LoVo (cell line): ENCODE measurements at places on chromosomes 7 and 10.

- DNase-seq, result no peak
Observed at GRCh38 chr7:140260352-140261104, 83.7 kb upstream of the KDM7A start.

- DNase-seq, result no peak
Observed at GRCh38 chr7:129373651-129374428, 60.4 kb upstream of the STRIP2 start.

- no peak for DNase-seq
Observed at GRCh38 chr10:80324086-80324485, 32.5 kb downstream of the DYDC1 start.

- DNase-seq, result no peak
Observed at GRCh38 chr10:30088178-30088577, 28.8 kb upstream of the JCAD start.

GRCh38 chr7:95971716-95972115 lies 199.4 kb downstream of the DYNC1I1 start:
- DNase-seq, result no peak

GRCh38 chr10:78381107-78381506 lies 347.4 kb downstream of the RPS24 start:
- DNase-seq, result no peak

DNA sequence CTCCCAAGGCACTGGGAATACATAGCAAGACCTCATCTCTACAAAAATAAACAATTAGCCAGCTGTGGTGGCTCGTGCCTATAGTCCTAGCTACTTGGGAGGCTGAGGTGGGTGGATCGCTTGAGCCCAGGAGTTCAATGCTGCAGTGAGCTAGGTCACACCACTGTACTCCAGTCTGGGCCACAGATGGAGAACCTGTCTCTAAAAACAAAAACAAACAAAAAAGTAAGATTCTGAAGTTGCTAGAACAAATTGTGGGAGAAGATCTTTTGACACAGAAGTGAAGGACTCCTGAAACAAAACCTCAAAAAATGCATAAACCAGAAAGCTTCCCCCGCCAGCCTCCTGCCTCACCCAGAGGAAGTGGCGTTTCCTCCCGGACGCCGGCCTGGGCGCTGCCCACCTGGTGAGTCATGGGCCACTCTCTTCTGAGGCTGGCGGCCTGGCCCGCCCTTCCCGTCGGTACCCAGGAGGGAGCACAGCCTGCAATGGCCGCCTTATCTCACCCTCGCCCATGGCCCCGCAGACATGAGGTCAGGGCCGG lies 25.4 kb upstream of the ELN start:
- peak; percentile 86 for DNase-seq

DNA sequence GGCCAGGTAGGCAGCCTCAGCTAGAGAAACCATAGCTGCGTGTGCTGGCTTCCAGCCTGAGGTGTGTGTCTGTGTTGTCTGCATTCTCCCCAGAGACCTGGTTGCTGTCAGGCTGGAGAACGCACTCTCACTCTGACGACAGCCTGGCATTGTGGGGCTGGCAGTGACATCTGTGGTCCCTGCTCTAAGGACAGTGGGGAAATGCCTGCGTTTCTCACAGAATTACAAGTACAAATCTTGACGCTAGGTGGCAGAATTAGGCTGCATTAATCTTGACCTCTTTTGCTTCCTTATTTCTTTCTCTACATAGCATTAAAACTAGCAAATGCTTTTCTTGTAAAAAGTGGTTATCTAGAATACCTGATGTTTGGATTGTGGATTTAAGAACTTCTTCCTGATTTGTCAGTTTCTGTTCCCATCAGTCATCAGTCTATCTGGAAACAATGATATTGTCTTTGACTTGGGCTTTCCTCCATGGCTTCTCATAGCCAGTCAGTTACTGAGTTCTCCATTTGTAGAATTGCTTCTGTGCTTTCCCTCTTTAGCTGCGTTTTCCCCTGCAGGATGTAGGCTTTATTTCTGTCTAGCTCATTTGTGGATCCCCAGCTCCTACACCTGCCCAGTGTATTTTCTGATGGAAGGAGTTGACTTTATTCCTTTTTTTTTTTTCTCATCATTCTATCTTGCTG lies 86.0 kb downstream of the FANK1 start:
- peak; percentile 58 for DNase-seq

DNA sequence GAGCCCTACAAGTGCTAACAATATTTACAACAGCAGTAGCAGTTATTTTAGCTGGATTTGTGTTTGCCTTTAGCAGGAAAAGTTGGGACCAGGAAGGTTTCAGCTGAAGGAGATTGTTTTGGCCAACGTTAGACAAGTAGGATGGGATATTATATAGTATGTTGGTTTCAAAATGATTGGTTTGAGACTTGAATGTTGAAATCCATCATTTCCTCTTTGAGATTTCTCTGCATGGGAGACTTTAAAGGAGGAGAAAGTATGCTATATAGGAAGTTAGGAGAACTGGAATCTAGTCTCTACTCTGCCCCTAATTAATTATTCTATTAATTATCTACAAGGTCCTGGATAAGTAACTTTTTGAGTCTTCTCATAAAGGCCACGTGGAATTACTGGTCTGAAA lies 263.8 kb downstream of the PTEN start:
- DNase-seq, result no peak

GRCh38 chr7:85274454-85274853 lies 87.6 kb upstream of the SEMA3D start:
- DNase-seq, result no peak

- DNase-seq, result no peak
Observed at GRCh38 chr10:75342397-75342796, 59.2 kb downstream of the ZNF503 start.

- DNase-seq, result no peak
Observed at GRCh38 chr7:70867513-70867912, 264.4 kb upstream of the GALNT17 start.

- DNase-seq, result no peak
Observed at GRCh38 chr10:111187096-111187495, 110.3 kb downstream of the ADRA2A start.

DNA sequence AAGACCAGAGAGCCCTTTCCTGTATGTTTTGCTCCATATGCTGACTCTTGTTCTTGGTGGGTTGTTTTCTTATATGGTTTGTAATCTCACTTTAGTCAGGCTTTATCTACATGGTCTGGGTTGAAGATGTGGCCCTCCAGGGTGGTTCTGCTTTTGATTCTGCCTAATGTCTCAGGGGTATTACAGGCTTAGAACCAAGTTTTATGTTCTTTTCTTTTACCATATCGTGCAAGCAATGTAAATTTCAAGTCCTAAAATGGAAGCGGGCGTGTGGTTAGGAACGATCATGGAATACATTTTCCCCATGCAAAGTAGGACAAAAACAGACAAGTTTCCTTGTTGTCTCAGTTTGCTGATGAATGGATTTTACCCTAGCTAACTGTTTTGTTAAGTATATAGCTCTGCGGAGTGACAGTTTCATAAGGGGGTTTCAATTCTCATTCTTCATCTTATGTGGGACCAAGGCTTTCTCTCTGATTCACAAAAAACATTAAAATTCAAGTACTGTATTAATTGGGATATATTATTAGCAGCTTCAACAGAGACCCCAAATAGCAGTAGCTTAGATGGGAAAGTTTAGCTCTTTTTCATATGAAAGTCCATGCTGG lies 58.7 kb downstream of the MTURN start:
- no peak for DNase-seq

- no peak for DNase-seq
Observed at GRCh38 chr10:32882076-32882475, 76.0 kb downstream of the ITGB1 start.

DNA sequence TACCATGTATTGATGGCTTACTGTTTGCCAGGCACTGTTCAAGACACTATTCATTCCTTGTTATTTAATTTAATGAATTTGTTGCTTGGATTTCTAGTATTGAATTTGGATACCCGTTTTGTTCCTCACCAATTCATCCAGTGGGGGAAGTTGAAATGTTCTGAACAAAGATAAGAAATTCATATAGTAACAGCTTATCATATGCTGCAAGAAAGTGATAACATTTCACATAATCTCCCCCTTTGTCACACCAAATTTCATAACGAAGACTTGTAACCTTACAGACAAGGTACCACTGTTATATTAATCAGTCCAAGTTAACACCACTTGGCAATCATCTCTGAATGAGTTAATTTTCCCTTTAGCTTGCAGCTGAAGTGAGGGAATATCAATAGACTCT lies 42.1 kb downstream of the SCIN start:
- no peak for DNase-seq

DNA sequence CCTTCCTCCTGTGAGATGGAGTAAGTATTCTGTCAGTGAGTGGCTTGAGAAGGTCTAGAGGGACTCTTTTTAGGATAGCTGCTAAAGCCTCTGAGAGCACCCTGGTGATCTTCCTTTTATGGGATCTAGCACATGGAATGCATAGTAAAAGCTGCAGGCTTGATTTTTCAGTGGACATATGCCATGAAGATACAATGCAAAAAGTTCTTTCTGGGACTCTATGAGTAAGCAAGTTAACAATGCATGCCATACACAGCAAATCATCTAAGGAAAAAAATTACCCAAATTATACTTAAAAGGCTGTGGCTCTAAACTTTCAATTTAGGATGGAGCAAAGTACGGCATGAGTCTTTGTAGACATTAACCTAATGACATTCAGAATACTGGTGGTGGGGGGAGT lies 154.5 kb downstream of the SGMS1 start:
- no peak for DNase-seq

DNA sequence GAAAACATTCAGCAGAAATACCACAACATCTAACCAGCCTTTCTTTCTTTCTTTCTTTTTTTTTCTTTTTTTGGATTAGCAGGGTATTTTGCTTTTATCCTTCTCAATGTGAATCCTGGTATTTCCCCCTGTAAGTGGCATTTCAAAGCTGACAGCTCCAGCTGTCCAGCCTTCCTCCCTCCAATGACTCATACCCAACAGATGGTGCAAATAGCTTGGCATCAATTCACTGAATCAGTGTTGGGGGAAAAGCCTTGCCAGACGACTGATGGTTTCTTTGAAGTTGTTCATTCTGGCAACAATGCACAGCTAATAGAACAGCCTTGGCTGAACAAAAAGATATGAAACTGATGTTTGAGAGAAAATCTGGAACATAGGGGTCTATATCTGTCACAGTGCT lies 316.8 kb upstream of the STEAP1 start:
- DNase-seq, result no peak

DNA sequence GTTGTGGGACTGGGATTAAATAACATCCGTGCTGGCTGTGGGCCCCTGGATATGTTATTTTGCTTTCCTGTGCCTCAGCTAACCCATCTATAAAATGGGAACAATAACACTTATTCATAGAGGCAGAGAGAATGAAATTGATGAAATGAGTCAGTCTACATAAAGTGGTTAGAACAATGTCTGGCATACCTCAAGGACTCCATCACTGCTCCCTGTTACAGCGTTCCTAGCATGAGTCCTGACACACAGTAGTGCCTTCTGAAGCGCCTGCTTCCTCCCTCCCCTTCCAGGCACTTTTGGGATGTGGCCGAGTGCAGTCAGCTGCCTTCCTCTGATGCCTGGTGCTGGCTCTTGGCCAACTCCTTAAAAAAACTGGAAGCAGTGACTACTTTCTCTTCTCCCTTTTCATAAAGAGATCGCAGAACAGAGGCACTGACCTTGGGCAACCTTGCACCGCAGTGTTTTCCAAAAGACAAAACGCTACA lies 108.4 kb upstream of the ZMIZ1 start:
- DNase-seq, result no peak

- DNase-seq, result no peak
Observed at GRCh38 chr10:3051692-3052091, 15.7 kb upstream of the PFKP start.

DNA sequence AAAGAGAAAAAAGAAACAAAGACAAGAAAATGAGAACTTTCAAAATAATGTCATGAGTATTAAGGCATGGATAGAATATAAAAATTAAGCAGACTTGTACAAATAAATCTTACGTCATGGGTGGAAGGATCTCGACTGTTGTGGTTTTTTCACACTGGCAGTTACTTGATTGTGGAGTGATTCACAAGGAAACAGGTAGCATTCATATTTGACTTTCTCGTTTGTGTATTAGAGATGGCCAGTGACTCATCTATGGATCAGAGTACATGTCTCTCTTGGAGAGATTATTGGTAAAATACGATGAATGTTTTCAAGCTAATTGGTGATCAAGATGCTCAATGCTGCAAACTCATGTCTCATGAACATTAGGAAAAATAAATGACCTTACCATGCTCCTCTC lies 564.3 kb downstream of the GATA3 start:
- DNase-seq, result peak; percentile 45

DNA sequence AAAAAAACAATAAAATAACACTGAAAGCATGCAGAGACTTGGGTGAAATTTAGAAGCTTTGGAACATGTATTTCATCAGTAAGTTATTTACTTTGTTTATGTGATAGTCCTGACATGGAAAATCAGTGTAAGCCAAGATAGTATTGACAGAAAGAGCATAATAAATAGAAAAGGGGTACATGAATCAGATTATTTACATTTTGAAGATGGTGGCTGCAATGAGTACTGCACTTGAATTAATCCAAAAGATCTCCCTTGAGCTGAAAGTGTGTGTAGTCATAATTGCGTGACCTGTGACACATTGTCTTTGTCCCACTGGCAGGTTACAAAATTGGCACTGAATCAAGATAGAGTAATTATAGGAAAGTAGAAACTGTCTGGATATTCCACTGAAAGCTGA lies 562.9 kb downstream of the GFRA1 start:
- DNase-seq, result no peak

DNA sequence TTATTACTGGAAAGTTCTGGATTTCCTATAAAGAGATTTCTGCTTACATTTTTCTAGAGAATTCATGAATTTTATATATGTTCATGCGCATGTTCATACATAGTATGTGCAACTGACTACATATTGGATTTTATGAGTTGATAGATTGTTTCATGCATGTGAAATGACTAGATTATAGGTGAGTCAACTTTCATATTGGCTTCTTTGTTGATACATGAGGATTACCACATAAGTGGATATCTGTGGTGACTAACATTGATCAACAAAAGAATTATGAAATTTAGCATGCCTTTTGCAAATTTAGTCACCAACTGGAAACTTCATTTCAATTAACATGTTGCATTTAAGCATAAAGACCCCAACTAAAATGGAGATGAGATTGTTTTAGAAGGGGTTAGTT lies 99.0 kb downstream of the GNAT3 start:
- no peak for DNase-seq

DNA sequence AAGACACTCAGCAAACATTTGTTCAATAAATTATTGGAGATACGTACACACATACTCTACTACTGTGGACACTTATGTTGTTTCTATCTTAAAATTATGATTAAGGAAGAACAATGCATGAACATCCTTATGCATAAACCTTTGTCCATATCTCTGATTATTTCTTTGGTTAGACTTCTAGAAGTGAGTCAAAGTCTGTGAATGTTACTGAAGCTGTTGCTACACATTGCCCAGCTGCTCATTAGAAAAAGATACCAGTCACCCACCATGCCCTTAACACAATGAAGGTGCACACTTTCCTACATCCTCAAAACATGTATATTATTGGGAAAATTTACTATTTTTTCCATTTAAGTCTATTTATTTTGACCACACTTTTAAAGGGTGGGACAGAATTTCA lies 1.4 kb upstream of the CLRN3 start:
- DNase-seq, result no peak
